ENCODE measurements at places on chromosomes 7 and 10.

DNA sequence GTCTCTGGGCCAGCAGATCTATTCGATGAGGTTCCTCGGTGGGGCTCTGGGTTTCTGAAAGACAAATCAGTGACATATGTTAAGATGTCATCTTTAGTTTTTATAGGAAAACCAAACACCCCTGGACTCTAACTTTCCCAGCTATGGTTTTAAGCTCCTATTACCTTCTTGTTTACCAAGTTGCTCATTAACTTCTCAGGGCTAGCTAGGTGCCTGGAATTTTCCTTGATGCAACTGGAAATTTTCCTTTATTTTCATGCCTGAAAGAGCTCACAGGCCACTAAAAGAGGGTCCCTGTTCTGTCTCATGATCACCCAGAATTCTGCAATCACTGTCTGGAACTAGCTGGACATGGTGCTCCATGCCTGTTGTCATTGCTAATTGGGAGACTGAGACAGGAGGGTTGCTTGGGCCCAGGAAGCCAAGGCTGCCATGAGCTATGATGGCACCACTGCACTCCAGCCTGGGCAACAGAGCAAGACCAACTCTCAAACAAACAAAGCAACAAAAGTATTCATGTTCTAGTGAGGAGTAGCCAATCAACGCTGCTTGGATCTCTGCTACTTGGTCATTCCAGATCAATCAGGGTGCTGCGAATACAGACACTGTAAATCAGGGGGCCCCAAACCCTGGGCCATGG lies 1173.5 kb upstream of the AUTS2 start:
- DNase-seq, result no peak

DNA sequence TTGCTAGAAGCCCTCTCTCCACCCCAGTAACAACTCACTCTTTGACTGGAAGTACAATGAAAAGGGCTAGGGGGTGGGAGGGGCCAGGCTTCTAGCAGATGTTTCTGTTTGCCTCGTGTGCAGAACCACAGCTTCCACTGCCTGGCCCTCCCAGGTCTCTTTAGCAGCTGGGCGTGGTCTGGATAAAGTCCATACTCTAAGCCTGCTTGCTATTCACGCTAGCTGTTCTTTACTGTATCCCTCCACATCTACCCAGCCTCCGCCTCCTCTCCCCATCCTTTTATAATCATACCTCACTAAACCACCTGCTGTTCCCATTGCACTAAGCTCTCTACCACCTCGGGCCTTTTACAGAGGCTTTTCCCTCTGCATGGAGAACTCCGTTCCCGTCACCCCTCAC lies 288.8 kb downstream of the CAMK1D start:
- no peak for DNase-seq

DNA sequence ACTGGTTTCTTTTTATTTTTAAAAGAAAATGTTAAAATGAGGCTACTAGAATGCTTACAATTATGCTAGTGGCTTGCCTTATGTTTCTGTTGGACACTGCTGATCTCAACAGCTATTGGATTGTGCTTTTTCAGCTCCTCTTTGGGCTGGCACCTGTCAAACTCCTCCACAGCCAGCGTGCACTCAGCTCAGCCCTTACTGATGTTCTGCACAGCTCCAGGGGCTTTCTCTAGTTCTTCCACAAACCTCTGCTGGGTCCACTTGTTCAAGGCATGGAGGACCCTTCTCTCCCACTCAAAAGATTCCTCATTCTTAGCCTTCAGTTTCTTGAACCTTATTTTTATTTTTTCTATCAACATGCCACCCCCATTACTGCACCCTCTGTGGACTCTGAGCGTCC lies 96.0 kb downstream of the VIPR2 start:
- DNase-seq, result no peak

DNA sequence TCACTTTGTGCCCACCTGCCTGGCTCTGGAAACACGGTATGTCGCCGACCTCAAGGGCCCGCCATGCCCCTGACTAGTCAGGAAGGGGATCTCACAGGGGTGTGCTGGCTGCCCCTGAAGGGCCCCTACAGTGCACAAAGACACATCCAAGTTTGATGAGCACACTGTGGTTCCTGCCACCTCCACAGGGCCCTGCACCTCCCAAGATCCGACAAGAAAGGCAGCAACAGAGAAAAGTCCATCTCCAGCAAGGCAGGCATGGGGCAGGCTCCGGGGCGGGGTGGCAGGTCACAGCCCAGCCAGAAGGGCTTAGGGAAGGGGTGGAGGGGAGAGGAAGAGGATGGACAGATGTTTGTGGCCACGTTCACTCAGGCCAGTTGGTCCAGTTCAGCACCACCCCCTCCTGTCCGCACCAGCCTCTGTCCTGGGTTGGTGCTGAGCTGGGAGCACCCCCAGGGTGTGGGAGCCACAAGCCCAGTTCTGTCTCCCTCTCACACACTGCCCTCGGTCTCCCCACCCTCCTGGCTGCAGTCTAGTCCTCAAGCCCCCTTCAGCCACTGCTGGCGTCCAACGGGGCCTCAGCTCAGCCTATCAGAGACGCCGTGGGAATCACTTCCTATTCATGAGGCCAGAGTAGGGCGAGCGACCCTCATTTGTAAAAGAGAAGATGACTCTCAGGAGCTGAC lies 11.5 kb downstream of the DRGX start:
- DNase-seq, result no peak

DNA sequence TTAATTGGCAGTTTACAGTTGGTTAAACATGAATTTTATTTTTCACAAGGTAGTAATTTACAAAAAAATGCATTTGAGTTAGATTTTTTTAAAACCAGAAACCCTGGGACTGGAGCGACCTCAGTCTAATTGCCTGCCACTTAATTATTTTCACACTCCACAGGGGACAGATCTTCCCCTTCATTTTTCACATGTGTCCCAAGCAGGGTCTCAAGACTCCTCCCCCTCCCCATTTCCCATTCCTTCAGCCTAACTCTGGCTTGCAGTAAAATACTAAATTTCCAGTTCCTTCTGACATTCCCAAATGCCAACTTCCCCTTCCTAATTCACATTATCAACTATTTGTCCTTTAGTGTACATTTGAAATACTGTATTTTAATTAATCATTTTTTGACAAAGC lies 948 bp downstream of the ZNF138 start:
- no peak for DNase-seq

- DNase-seq, result no peak
These were observed 12.7 kb downstream of the FBXW4 start for GRCh38 chr10:101682172-101682825.

All from stimulated activated CD8-positive, alpha-beta memory T cell treated with anti-CD3 and anti-CD28 coated beads, Interleukin-4, amount 100 ng/mL, for 4 hours (primary cell).